ENCODE measurements at places on chromosomes 4 and X. TPM values are rescaled to one million over a fixed set of nuclear protein-coding genes. Genes with fewer than 3 reads are reported as not detected.

Gene TRO
- polyA plus RNA-seq, result 0.44 TPM

Gene KLHL4
- not detected for polyA plus RNA-seq

DNA sequence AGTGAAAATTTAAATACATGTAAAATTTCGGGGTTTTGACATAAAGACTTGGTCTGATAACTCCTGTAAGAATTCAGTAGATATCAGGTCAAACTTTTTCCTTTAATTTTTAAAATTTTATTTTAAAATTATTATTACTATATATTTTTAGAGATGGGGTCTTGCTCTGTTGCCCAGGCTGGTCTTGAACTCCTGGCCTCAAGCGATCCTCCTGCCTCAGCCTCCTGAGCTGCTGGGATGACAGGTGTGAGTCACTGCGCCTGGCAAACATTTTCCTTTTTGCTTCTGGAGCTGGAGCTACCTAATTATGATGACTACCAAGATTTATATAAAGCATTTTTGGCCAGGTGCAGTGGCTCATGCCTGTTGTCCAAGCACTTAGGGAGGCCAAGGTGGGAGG, 37.3 kb downstream of the KLHL15 start:
- no peak for DNase-seq

DNA sequence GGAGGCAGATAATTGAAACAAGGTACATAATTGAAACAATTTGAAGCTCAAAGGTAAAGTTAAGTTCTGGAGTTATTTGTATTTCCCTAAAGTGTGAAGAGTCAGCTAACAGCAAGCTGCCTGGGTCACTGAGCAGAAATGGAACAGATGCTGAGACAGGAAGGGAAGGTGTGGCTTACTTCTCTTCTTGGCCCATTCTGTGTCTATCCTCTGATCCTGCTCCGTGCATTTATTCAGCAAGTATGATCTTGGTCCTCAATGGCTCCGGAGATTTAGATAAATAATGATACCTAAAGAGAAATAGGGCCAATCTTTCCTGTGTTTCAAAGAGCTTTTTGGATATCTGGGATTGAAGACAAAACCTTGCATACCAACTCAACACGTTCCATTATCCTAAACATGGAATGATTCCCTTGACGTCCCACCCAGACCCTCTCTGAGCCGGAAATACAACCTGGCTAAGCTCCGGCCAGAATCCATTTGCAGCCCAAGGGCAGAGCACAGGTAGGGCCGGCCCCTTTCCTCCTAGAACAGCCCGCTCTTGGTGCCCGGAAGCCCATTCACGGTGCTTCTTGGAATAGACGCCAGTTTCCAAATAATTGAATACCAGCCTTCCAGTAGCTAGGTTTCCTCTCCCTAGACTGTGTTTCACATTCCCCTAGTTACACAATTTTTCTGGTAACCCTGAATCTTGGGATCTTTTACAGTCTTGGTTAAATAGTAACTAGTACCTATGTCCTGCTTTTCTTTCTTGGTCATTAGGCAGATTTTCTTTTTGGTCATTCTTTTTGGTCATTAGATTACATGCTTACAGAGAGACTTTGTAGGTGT, 211.0 kb downstream of the NWD2 start:
- DNase-seq, result no peak
